ENCODE measurements at places on chromosomes 13 and 19.

DNA sequence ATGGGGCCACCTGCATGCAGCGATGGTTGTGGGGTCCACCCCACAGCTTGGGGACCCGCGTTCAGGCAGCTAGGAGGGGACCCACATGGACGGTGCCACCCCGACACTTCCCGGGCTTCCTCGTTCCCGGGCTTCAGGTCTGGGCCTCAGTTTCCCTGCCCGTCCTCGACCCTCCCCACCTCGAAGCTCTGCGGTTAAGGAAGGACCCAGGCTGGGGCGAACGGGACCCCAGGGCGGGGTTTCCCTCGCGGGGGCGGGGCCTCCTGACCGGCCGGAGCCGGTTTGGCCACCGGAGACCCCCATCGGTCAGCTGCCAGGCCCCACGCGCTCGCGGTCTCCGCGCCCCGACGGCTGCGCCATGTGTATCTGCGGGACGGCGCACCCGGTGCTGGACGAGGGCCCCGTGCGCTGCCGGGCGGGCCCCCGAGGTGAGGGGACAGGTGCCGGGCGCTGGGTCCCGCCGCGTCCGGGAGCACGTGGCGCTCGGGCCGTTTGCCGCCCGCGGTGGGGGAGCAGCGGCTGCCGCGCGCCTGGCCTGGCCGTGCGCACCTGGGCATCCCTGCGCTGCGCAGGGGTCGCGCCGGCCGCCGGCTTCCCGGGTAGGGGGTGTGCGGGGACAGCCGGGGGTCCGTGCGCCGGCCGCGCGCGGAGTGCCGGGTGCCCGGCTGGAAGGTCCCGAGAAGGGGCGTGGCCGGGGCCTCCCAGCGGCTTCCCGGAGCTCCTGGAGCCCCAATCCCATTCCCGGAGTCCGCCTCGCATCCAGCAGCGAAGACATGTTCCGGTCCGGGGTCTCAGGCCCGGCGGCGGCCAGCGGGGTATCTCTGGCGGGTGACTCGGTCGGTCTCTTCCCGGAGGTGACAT lies 4.2 kb downstream of the ARHGAP45 start:
- no peak for DNase-seq

- DNase-seq, result no peak
Observed at GRCh38 chr13:94800423-94800822, 88.1 kb upstream of the SOX21 start.

- no peak for DNase-seq
Observed at GRCh38 chr19:32895384-32895783, 25.8 kb upstream of the SLC7A9 start.

DNA sequence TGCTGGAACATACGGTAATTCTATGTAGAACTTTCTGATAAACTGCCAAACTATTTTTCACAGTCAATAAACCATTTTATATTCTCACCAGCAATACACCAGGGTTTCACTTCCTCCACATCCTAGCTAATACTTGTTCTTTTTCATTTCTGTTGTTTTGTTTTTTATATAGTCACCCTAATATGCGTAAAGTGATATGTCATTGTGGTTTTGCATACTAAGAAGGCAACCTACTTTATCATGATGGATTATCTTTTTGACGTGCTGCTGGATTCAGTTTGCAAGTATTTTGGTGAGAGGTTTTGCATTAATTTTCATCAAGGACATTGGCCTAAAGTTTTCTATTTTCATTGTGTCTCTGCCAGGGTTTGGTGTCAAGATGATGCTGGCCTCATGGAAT lies 1384.1 kb downstream of the UQCRFS1 start:
- no peak for DNase-seq

DNA sequence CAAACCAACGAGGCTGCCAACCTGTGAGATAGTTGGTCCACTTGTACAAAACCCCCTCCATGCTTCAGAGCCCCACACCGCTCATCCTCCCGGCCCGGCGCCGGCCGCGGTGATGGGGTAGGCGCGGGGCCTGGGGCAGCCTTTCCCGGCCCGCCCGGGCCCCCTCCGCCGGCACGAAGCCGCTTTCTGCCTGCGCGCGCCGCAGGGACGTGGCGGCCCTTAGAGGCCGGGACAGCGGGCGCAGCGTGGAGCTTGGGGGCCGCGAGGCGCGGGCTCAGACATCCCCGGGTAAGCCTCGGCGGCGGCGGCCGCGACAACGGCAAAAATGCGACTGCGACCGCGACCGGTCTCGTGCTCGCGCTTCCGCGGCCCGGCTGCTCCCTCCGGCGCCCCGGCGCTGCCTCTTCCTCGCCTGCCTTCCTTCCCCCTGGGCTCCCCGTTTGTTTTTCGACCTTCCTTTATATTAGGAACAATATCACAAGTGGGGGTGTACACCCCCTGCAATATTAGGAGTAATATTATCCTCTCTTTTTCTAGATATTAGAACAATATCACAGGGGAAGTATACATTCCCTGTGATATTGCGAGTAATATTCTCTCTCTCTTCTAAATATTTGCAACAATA lies 53.9 kb upstream of the CEACAM21 start:
- no peak for DNase-seq

GRCh38 chr19:4702764-4703163 lies 20.9 kb downstream of the DPP9 start:
- no peak for DNase-seq

DNA sequence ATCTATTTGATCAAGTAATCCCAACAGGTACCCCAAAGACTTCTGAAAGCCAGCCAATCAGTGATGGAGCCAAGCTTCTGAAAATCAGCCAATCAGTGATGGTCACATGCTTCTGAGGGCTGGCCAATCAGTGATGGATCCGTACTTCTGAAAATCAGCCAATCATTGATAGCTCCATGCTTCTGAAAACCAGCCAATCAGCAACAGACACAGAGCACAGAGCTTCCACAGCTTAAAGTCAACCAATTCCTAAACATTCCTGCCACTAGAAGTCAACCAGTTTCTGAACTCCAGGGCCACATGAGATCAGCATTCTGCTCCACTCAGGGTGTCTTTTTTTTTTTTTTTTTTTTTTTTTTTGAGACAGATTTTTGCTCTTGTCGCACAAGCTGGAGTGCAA lies 8.2 kb upstream of the HSD17B14 start:
- no peak for DNase-seq

DNA sequence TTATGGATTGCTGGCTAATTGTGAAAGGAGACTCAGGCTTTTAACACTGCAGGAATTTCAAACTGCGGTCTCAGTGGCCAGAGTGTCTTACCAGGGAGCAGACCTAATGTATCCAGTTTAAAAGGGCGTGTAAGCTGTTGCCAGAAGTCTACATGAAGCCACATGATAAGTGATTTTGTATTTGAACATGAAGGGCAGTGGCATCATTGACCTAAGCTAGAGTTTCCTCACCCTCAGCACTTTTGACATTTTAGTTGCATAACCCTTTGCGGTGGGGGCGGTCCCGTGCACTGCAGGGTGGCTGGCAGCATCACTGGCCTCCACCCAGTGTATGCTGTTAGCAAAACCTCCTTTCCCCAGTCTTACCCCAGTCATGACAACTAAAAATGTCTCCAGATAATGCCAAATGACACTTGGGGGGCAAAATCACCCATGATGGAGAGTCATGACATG lies 23.7 kb upstream of the GPR18 start:
- DNase-seq, result no peak

DNA sequence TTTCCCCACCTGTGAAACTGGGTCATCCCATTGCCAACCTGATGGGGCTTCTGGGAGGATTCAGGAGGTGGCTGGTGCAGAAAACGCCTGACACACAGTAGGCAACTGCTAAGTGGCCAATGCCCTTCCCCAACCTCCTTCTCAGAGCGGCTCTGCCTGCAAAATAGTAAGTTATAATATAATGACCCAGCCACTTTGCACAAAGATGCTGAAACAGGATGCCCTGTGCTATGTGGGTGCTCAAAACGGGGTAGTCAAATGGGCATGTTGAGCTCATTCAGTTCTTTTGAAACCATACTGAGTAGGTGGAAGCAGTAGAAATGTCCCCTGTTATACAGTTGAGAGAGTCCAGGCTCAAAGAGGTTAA lies 507 bp downstream of the MARCHF2 start:
- DNase-seq, result no peak

GRCh38 chr13:32537580-32538142 lies 934 bp downstream of the N4BP2L2 start:
- no peak for DNase-seq

GRCh38 chr13:82867284-82867683 lies 1015.0 kb downstream of the SLITRK1 start:
- DNase-seq, result no peak

DNA sequence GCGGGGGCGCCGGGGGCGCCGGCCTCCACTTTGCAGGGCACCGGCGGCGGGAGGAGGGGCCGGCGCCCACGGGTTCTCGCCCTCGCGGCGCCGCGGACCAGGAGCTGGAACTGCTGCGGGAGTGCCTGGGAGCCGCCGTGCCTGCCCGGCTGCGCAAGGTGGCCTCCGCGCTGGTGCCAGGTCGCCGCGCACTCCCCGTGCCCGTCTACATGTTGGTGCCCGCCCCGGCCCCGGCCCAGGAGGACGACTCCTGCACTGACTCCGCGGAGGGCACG lies 11.9 kb downstream of the C19orf25 start:
- DNase-seq, result no peak

GRCh38 chr13:85486663-85487062 lies 312.6 kb downstream of the SLITRK6 start:
- no peak for DNase-seq

GRCh38 chr13:48156466-48156865 lies 61.6 kb upstream of the MED4 start:
- no peak for DNase-seq

- no peak for DNase-seq
Observed at GRCh38 chr19:2188708-2189385, 25.1 kb downstream of the DOT1L start.

- DNase-seq, result no peak
Observed at GRCh38 chr13:93118081-93118615, 108.5 kb upstream of the GPC6 start.

GRCh38 chr13:107866941-107867623 lies 348.3 kb downstream of the LIG4 start:
- DNase-seq, result no peak

GRCh38 chr13:46633416-46633815 lies 80.4 kb downstream of the LRCH1 start:
- DNase-seq, result no peak

DNA sequence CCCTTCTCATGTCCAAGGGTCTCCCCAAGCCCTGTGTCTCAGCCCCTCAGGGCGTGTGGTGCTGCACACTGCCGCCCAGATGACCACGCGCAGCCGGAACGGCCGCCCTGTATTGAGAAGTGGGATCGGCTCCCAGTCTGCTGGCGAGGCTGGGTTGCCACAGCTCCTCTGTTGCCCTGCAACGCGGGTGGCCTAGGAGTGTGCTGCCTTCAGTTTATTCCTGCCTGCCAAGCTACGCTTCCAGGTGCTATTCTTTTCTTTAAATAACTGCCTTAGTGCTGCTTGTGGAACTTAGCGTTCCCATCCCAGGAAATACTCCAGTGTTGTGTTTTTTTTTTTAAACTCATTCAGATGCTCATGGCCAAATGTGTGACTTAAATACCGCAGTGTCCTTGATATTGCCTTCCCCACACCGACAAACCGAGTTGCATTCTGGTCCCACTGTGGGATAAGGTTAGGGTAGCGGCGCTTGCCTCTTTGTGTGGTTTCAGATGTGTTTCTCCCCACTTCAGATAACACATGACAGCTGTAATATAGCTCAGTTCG lies 16.6 kb downstream of the ACTN4 start:
- DNase-seq, result no peak

DNA sequence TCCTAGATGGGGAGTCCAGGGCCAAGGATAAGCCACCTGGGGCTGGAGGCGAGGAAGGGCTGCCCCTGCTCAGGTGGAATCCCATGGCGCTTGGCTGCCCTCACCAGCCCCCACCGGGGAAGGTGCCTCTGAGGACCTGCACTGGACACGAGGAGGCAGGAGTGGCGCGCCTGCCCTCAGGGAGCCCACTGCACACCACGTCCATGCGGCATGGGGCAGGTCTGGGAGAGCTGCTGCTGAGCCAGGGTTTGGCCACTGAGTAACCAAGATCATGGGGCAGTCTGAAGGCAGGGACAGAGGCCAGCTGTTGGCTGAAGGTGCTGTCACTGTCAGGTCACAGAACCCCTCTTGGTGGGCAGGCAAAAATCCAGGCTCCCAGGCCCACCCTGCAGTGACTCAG lies 25.9 kb downstream of the ELAVL1 start:
- no peak for DNase-seq

- DNase-seq, result no peak
Observed at GRCh38 chr13:28286263-28286662, 147.9 kb downstream of the PAN3 start.

DNA sequence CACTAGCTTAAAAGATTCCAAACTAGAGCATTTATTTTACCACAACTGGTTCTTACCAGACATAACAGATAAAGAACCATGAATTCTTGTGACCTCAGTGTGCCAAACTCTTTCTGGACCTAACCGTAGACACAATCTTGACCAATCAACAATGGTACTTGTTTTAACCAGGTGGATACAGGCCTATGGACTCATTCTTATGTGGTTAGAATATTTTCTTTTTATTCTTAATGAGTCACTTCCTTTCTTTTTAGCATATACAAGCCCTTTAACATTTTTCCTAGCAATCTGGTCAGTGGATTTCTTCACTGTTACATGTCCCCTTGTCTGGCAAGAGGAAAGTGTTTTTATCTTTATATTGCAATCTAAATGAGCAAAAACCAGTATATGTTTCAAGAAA lies 792.1 kb upstream of the SPRY2 start:
- no peak for DNase-seq

- no peak for DNase-seq
Observed at GRCh38 chr19:54245936-54246335, 3.3 kb upstream of the LILRA6 start.

DNA sequence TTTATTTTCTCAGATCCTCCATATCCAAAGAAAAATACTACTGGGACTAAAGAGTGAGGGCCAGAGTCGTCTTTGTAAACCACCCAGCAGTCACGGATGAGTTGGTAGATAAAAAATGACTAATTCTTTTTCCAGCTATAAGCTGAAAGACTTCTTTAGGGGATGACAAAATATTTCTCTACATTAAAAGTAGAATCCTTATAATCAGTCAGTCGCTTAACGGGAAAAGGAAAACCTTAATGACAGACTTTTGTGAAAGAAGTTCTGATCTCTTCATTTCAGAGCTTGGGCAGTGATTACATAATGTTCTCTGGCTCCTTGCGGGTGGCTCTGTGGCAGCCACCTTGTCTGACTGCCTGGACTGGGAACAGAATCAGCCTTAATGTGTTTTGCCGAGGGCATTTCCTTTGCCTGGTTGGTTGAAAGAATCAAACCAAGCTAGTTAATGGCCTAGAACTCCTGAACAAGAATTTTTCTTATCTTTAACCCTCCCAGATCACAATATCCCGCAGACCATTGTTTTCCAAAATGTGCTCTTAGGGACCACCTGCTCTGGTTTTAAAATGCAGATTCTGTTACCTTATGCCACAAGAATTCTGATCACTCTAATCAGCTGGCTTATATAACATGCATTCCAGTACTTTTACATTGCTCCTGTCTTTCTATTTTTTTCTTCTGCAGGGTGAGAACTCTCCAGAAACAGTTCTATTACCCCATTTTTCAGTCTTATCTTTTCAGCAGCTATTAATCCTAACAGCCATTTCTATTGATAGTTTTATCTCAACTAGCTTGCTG lies 2.5 kb downstream of the ITM2B start:
- peak; percentile 45 for DNase-seq

All from right renal pelvis (tissue), 4 donors.